Stimulated activated CD4-positive, alpha-beta T cell treated with anti-CD3 and anti-CD28 coated beads, Interleukin-12 subunit alpha, Interleukin-12 subunit beta, amount 100 ng/mL, for 48 hours (primary cell): ENCODE measurements at places on chromosomes 5 and 9.
A peak's percentile ranks its signal among the peaks of the same experiment; 100 is the strongest.

- DNase-seq: no peak
Measured at GRCh38 chr5:10454591-10455276, 13.1 kb downstream of the ROPN1L start.

- DNase-seq: no peak
Measured at GRCh38 chr5:39505791-39506190, 81.0 kb upstream of the DAB2 start.

GRCh38 chr9:92634712-92635605 lies 35.0 kb downstream of the IPPK start:
- peak; percentile 46 for DNase-seq

DNA sequence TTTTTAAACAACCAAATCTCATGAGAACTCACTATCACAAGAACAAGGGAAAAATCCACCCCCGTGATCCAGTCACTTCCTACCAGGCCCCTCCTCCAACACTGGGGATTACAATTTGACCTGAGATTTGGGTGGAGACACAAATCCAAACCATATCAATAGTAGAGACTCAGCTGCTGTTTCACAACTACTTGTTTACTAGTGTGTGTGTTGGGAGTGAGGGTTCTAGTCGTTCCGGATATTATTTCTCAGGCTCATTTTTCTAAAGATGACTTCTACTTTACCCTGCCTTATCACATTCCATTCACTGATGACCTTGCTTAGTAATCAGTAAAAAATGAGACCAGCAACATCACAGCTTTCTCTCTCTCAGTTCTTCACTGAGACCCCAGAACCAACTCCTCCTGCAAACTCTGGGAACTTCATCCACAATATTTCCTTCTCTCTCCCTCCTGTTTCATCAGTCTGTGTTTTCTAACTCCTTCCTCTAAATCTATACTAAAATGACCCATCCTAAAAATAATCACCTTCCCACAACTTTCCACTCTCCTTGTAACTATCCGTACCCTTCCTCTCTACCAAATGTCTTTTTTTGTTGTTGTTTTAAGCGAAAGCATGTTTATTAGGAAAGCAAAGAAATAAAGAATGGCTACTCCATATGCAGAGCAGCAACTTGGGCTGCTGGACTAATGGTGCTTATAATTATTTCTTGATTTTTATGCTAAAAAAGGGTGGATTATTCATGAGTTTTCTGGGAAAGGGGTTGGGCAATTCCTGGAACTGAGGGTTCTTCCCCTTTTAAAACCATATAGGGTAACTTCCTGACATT lies 121.5 kb upstream of the SPRY4 start:
- no peak for DNase-seq

DNA sequence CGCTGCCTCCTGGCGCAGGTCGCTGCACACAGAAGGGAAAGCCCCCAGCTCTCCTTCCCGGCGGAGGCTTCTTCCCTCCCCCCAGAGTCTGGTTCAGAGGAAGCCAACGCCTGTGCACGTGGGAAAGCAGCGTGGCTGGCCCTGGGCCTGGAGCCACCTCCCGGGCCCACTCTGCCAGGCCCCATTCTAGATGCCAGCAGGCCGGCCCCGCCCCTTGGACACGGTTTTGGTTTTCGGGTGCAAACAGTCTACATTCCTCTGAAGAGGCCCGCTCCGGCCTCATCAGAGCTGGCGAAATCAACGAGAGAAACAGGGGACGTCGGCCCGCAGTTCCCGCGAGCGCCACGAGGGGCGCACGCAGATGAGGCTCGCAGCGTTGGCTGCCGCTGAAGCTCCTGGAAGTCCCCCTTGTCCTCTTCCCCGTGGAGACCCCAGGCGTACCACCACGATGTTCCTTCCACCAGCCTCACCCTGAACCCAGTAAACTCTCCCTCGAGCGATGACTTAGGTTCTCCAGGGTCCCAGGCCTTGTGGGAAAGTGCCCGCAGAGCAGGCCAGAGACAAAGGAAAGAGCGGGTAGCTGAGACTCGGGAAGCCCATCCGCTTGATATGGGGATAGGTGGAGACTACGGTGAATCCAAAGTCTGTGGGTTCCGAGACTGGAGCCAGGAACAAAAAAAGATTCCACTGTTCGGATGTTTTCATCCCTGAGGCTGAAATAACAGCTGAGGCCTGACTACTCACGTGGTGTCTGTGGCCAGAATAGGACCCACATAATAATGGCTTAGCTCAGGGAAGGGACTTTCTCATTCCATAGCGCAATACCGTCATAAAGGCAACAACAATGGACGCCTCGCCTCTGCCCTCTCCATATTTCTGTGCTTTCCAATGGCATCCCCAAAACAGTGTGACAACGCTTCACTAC lies 64.2 kb downstream of the KLF4 start:
- peak; percentile 40 for DNase-seq

GRCh38 chr5:100746730-100747129 lies 156.4 kb downstream of the ST8SIA4 start:
- DNase-seq: no peak

DNA sequence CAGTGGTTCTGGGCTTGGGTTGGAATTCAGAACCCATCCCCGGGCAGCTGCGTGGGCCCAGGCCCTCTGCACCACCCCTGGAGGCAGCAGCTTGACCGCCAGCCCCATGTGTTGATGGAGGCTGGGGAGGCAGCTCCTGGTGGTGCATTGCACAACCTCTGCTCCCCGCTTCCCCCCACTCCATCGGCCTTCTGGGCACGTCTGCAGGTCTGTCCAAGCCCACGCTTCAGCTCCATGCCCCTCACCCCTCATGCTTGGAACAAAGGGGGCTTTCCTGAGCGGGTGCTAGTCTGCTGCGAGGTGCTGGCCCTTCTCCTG lies 1.4 kb downstream of the NCS1 start:
- no peak for DNase-seq

GRCh38 chr9:113614843-113615648 lies 151.5 kb downstream of the RGS3 start:
- no peak for DNase-seq

DNA sequence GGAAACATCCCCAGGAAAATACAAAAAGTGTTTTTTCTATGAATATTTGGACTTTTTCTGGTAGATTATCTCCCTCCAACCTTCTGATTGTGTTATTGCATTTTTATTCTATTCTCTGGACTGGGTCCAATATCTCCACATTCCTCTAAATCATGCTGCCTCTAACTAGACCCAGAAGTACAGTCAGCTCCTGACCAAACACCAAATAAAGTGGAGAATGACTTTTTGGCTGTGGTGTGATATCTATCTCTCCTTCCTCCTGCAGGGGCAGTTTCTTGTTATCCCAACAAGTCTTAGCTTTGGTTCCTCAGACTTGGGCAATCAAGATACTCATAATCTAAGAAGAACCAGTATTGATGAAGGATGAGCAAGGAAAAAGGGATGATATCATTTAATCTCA lies 3.2 kb upstream of the RAI14 start:
- no peak for DNase-seq

- DNase-seq: no peak
Measured at GRCh38 chr5:178323541-178323865, 90.9 kb upstream of the PHYKPL start.

GRCh38 chr9:126462617-126463016 lies 136.0 kb downstream of the MVB12B start:
- DNase-seq: no peak

GRCh38 chr9:33880211-33881089 lies 63.5 kb downstream of the UBE2R2 start:
- no peak for DNase-seq

DNA sequence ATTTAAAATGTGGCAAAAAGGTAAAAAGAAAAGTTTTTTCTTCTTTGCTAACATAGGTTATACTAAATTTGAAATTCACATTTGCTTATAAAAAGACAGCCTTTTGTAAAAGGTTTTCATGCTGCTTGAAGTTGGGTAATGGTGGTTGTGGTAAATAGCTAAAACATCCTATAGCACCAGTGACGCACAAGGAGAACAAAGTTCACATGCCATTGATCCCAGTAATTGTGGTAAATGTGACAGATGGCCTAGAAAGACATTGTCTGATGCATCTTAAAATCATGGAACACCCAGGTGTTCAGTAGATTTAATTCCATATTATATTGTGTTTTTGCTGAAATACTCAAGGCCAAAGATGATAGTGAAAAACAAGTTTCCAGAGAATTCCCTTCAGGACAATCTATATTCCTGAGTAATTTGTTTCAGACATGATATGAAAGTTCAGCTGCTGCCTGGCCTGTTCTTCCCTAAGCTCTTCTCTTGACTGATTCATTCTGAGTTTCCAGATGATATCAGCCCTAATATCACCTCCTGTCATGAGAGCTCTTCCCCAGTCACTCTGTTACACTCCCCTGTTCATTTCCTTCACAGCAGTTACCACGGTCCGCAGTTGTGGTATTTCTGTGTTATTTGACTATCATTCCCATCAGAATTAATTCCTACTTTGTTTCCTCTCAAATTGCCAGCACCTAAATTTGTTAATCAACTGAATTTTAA lies 4.6 kb upstream of the FBXL17 start:
- no peak for DNase-seq

GRCh38 chr9:113520109-113520642 lies 56.6 kb downstream of the RGS3 start:
- no peak for DNase-seq

- DNase-seq: no peak
Measured at GRCh38 chr9:4690144-4690543, 10.8 kb downstream of the CDC37L1 start.

GRCh38 chr5:138903130-138903775 lies 28.1 kb upstream of the LRRTM2 start:
- DNase-seq: no peak

GRCh38 chr5:22662391-22662790 lies 190.8 kb downstream of the CDH12 start:
- DNase-seq: no peak
